ENCODE measurements at places on chromosomes 7 and 10. TPM values are rescaled to one million over a fixed set of nuclear protein-coding genes. Genes with fewer than 3 reads are reported as not detected.

The PDE6C gene
- total RNA-seq, result not detected

The ZNF22 gene
- 13.4 TPM for total RNA-seq

The SRI gene
- total RNA-seq, result 79.0 TPM

The LRIT1 gene
- total RNA-seq, result not detected

The ZNF503 gene
- total RNA-seq, result 7.7 TPM

The ITIH5 gene
- total RNA-seq, result 0.30 TPM

The HTR7 gene
- total RNA-seq, result 22.9 TPM

The VPS37D gene
- total RNA-seq, result 3.0 TPM

The SLC39A12 gene
- not detected for total RNA-seq

The DGKB gene
- 0.59 TPM for total RNA-seq

The GARS1 gene
- 424 TPM for total RNA-seq

The GPR15LG gene
- total RNA-seq, result not detected

The CPVL gene
- total RNA-seq, result 0.30 TPM

The CHST3 gene
- 35.0 TPM for total RNA-seq

The SCRN1 gene
- 104 TPM for total RNA-seq

The CXCL12 gene
- total RNA-seq, result 5.6 TPM

The NUTM2E gene
- not detected for total RNA-seq

The DYDC1 gene
- not detected for total RNA-seq

The CDC14C gene
- not detected for total RNA-seq

The EGFR gene
- 60.3 TPM for total RNA-seq

The FAM131B gene
- total RNA-seq, result 4.0 TPM

The GHRHR gene
- total RNA-seq, result not detected

The TFR2 gene
- total RNA-seq, result 0.89 TPM

The GUSB gene
- total RNA-seq, result 17.8 TPM

The GPR141 gene
- total RNA-seq, result not detected

The ZNF722 gene
- not detected for total RNA-seq

The PNLIPRP3 gene
- total RNA-seq, result not detected

The NPFFR1 gene
- total RNA-seq, result not detected
